ENCODE measurements at places on chromosomes 7 and 10.

GRCh38 chr10:2918489-2918888 is 148.9 kb upstream of the PFKP start:
- no peak for DNase-seq

GRCh38 chr7:102178410-102178809 is 108.3 kb upstream of the SH2B2 start:
- no peak for DNase-seq

DNA sequence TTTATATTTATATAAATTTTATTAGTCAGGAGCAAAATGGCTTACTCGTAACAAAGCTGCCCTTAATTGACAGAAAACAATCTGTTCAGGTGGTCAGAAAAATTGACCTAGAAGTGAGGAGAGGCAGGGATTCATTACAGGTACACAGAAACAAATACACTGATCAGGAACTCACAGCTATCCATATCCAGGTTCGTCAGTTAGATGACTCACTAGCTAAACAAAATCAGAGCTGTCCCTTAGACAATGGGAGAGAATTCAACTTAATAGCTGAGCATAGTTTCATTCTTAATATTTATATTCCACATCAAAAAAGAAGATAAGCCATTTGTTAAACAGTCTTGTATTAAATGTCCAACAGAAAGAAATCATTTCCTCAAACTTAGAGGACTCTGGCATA is 41.7 kb downstream of the HYCC1 start:
- DNase-seq, result no peak

GRCh38 chr7:70116867-70117266 is 518.6 kb downstream of the AUTS2 start:
- no peak for DNase-seq

- DNase-seq, result peak; percentile 60
These were observed 54.7 kb downstream of the PWWP2B start for GRCh38 chr10:132451506-132452215.

GRCh38 chr7:102395592-102395872 is 631 bp upstream of the PRKRIP1 start:
- no peak for DNase-seq

- no peak for DNase-seq
These were observed 265.9 kb upstream of the MKLN1 start for GRCh38 chr7:131061818-131062217.

- DNase-seq, result no peak
These were observed 157.6 kb downstream of the FAM107B start for GRCh38 chr10:14616955-14617730.

DNA sequence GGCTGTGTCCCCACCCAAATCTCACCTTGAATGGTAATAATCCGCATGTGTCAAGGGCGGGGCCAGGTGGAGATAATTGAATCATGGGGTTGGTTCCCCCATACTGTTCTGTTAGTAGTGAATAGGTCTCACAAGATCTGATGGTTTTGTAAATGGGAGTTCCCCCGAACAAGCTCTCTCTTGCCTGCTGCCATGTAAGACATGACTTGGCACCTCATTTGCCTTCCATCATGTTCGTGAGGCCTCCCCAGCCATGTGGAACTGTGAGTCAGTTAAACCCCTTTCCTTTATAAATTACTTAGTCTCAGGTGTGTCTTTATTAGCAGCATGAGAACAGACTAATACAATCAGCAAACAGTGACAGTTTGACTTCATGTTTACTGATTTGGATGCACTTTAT is 14.6 kb upstream of the R3HCC1L start:
- no peak for DNase-seq

GRCh38 chr7:70421319-70421718 is 710.6 kb upstream of the GALNT17 start:
- no peak for DNase-seq

- no peak for DNase-seq
These were observed 22.4 kb upstream of the IFIT2 start for GRCh38 chr10:89279421-89279869.

GRCh38 chr10:104574838-104575237 is 66.3 kb upstream of the SORCS3 start:
- DNase-seq, result no peak

GRCh38 chr7:52271703-52272102 is 763.7 kb upstream of the POM121L12 start:
- no peak for DNase-seq

GRCh38 chr10:31318854-31319601 is at the start of gene ZEB1:
Gene ZEB1 (plus strand): TSS chr10:31319216. CDS start chr10:31319235, 19 bp downstream.
- peak; percentile 90 for DNase-seq

DNA sequence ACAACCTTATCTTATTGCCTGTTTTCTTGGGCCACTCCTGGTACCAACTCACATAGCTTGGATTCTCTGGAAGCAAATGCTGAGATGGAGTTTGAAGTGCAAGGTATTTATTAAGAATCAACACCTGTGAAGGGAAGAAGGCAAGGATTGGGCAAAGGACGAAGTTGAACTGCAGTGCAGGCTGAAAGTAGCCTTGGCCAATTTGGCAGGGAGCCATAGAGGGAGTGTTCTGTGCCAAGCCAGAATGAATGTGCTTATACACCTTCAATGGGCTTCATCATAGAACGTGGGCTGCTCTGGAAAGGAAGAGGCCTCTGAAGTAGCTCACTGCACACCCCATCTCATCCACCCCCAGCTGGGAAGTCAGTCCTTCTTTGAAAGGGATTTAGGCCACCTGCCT is 79.8 kb upstream of the IFRD1 start:
- DNase-seq, result peak; percentile 33

DNA sequence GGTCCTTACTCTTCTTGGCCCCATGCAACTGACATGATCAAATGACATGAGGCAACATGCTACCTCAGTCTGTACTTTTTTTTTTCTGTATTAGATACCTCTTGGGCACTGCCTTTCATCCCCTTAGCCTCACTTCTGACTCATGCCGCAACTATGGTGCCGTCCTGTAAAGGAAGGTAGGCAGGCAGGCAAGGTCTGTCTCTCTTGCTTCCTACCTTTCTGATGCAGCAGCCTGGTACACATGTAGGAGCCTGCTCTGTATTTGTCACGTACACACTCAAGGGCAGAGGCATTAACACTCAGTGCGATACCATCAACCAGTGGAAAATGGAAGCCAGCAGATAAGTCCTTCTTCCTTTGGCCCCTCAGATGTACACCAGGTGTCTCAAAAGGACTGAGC is 146.7 kb downstream of the ATE1 start:
- DNase-seq, result no peak

GRCh38 chr10:27297844-27298521 is 57.4 kb upstream of the ACBD5 start:
- no peak for DNase-seq

- DNase-seq, result no peak
These were observed 26.1 kb downstream of the WDFY4 start for GRCh38 chr10:48710647-48711275.

GRCh38 chr7:134771889-134772288 is 7.5 kb upstream of the CALD1 start:
- DNase-seq, result no peak

DNA sequence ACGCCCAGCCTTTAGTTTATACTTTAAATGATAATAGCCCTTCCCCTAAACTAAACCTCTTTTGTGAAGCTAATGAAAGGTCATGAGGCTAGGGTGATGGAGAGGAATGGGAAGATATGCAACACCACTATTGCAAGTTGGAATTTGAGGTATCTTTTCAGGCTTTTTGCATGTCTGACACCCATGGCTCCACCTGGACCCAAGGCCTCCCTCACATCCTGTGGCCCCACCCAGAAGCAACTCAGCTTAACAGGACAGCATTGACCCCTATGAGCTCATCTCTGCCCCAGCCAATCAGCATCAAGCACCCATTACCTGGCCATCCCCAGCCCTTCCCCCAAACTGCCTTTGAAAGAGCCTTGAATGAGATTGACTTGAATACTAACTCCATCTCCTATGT is 674.2 kb upstream of the NRP1 start:
- DNase-seq, result no peak

DNA sequence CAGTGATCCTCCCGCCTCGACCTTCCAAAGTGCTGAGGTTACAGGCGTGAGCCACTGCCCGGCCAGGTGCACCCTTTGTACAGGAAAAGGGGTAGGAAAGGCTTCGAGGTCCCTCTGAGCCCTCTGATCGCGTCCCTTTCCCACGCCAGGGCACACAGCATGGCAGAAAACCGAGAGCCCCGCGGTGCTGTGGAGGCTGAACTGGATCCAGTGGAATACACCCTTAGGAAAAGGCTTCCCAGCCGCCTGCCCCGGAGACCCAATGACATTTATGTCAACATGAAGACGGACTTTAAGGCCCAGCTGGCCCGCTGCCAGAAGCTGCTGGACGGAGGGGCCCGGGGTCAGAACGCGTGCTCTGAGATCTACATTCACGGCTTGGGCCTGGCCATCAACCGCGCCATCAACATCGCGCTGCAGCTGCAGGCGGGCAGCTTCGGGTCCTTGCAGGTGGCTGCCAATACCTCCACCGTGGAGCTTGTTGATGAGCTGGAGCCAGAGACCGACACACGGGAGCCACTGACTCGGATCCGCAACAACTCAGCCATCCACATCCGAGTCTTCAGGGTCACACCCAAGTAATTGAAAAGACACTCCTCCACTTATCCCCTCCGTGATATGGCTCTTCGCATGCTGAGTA is 871 bp downstream of the POP7 start:
- DNase-seq, result no peak
